ENCODE measurements at places on chromosomes 2 and 18.

GRCh38 chr2:190864375-190864774 lies 16.2 kb upstream of the GLS start:
- no peak for DNase-seq

- DNase-seq, result no peak
Observed at GRCh38 chr18:29002747-29003146, 825.8 kb upstream of the CDH2 start.

- no peak for DNase-seq
Observed at GRCh38 chr2:109317471-109318095, 188.6 kb downstream of the SH3RF3 start.

DNA sequence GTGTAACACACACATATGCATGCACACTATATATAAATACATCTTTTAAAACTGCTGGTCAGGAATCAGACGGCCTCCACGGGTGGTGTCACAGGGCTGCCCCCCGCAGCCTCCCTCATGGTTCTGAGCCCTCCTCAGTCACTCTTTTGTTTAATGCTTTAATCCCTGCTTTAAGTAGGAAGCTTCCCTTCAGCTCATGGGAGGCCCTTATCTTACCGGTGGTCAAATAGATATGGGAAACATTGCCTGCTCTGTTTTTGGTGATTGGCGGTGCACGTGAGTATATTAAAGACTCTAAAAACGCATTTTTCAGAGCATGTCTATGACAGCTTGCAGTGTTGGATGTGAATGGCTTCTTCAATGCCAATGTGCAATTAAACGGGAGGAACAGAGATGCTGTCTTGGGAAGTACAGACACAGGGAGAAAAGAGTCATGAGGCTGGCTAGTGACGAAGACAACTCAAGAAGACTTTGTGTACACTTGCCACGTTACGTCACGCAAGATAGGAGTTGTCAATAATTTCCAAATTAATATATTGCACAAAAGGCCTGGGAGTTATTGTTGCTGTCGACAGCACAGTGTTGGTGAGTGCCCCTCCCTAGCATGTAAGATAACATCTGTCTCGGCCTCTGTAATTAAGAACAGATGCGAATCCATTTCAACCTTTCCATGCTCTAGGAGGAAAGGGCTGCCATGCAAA lies 23.3 kb downstream of the GNLY start:
- DNase-seq, result no peak

- no peak for DNase-seq
Observed at GRCh38 chr2:212677466-212677865, 138.9 kb upstream of the ERBB4 start.

GRCh38 chr18:24947521-24948305 lies 404.3 kb downstream of the ZNF521 start:
- DNase-seq, result no peak

- DNase-seq, result no peak
Observed at GRCh38 chr2:113181258-113182051, 7.7 kb downstream of the PSD4 start.

DNA sequence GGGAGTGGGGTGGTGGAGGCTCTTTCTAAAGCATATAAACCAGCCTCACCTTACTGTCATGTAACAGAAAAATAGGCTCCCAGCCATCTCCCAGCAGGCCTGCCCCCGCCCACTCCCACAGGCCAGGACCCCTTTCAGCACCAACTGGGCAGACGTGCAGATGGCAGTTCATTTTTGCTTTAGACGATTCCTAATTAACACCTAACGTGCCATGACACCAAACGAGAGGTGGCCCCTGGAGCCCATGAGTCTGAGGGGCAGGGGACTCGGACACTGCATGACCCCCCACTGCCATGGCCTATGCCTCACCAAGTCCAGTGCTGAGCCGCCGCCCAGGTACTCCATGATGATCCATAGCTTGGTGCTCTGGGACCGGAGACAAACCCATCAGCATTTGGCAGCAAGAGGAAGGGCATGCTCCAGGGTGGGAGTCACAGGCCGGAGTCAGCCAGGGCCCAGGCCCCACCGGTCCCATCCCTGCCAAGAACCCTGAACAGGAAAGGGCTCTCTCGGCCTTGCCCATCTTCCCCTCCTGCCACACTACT lies 7.9 kb downstream of the STK25 start:
- DNase-seq, result no peak

DNA sequence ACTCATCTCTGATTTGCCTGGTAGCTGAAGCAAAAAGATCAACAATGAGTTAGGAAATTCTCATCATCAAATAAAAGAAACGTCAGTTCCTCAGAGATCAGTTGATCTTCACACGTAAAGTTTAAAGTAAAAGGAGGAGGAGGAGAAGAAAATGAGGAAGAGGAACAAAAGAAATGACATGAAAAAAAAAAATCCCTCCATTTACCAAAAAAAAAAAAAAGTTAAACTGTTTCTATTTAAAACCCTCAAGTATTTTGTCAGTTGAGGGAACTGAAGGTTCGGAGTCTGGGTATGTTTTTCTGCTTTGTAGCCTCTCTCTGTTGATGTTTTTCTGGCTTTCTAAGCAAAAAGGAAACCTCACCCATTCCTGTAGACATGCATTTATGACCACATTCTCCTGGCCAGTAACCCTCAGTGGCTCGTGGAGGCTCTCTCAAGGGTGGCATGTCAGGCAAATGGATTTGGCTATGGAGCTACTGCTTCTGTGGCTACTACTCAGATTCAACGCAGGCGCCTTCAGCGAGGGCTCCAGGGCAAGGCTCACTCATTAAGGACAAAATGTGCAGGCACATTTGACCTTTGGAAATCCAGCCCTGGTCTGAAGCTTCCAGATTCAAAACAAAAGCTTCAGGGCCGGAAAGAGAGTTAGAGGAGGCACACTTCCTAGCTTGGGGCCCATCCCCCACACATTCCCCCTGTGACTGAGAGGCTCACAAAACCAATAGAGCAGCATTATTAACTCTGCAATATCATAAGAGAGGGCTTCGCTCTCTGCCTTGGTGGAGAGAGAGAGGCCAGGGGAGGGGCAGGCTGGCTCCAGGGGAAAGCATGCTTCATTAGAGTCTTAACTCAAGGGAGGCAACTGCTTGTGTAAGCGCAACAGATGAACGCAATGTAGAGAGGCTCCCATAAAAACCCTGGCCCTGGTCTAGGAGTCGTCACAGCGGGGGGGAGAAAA lies 22.3 kb downstream of the KLF7 start:
- DNase-seq, result no peak

DNA sequence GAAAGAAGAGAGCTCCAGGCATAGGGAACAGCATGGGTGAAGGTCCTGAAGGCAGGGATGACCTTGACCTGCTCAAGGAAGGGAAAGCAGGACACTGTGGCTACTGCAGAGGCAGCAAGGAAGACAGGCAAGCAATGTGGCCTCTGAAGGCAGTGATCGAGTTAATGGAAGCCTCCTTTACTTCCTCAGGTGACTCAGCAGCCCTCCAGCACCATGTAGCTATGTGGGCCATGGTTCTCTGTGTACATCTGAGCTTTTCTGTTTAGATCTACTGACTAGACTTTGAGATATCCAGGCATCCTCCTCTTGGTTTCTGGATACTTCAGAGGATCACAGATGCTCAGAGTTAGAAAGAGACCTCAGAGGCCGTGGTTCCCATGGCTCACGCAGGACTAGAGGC lies 107.3 kb upstream of the PID1 start:
- DNase-seq, result no peak

GRCh38 chr2:72027426-72028161 lies 120.1 kb downstream of the CYP26B1 start:
- DNase-seq, result no peak

GRCh38 chr2:177352441-177353186 lies 40.0 kb upstream of the AGPS start:
- no peak for DNase-seq

- DNase-seq, result no peak
Observed at GRCh38 chr2:45263147-45263546, 253.9 kb upstream of the SIX2 start.
